ENCODE measurements at places on chromosomes 2 and 18.

DNA sequence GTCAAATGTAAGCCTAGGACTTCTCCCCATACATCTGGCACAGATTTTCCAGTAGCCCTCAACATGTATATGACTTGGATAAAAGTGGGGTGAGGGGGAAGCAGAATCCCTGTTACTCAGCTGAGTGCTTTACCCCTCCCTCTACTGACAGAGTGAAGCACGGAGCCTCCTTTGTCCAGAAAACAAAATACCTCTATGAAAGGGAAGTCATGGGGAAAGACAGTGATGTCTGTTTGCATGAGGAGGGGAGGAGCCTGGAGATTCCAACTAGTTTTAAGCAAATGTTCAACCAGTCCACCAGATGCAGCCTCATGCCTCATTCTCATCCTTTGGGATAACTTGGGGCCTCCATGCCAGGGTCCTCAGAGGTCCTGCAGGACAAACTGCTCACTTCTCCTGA lies 203.9 kb downstream of the SMAD2 start:
- no peak for DNase-seq

- peak; percentile 32 for DNase-seq
These were observed 345.1 kb downstream of the DYSF start for GRCh38 chr2:71798266-71799012.

DNA sequence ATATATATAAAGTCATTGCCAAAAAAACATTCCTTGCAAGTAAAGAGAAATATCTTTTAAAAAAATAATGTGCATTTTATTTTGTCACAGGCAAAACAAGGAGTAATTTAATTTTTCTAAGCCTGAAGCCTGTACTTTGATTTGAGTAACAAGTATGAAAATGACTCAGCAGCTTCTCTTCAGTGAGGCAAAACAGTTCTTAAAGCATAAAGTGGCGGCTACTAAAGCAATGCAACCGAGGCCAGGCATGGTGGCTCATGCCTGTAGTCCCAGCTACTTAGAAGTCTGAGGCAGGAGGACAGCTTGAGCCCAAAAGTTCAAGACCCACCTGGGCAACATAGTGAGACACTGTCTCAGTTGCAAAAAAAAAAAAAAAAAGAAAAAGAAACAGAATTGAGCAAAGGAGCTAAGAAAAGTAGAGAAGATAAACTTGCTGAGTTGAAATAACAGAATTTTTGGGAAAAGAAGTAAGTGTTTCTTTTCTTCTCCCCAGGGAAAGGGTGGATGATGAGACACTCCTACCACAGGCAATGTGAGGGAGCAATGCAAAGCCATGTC lies 29.6 kb downstream of the DOK1 start:
- DNase-seq = no peak

GRCh38 chr18:48348739-48349138 lies 60.4 kb downstream of the ZBTB7C start:
- no peak for DNase-seq

DNA sequence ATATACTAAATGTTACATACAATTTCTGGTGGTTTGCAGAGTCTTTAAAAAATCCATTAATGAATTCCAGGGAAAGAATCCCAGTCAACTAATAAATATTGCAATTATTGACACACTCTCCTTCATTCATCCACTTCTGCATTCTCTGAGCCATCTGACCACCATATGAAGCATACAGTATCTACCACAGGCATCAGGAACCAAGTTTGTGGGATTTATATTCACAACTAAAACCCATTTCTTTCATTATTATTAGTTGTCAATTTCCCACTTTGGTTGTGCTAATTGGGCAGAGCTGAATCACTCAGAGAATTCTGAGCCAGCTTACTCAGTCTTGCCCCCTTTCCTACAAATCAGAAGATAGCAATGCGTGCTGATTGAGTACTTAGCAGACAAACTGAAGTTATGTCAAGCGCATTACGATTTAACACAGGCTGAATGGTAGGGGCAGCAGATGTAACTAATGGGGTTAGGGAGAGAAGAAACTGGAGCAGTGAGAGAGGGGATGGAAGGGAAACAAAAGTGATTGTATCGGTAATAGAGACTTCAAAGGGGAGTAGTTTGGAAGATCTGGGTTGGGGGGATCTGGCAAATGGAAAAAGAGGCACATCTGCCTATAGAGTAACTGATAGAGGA lies 52.3 kb downstream of the ZEB2 start:
- DNase-seq = no peak

Data from femur (tissue), 1 donor.